GDM1 (cell line): ENCODE measurements at places on chromosomes 2 and 18.

- DNase-seq = no peak
These were observed 41.3 kb upstream of the ITM2C start for GRCh38 chr2:230823264-230823964.

- no peak for DNase-seq
These were observed 360.1 kb downstream of the LPIN1 start for GRCh38 chr2:12106440-12107080.

- DNase-seq = no peak
These were observed 165.5 kb downstream of the SH3RF3 start for GRCh38 chr2:109294523-109294922.

- DNase-seq = peak; percentile 11
These were observed 39.5 kb downstream of the SDC1 start for GRCh38 chr2:20185176-20186022.

- DNase-seq = no peak
These were observed 265.1 kb downstream of the SOCS6 start for GRCh38 chr18:70553936-70554260.
